Cortex of kidney (tissue), 1 donor: ENCODE measurements at places on chromosomes 4 and X.

GRCh38 chrX:11040405-11040804 lies 70.7 kb upstream of the HCCS start:
- DNase-seq, result no peak

GRCh38 chrX:104335756-104336155 lies 81.0 kb upstream of the ESX1 start:
- DNase-seq, result no peak

- DNase-seq, result no peak
These were observed 158.3 kb upstream of the SCML1 start for GRCh38 chrX:17579026-17579425.

- no peak for DNase-seq
These were observed 82.2 kb downstream of the PSAPL1 start for GRCh38 chr4:7352486-7352885.

DNA sequence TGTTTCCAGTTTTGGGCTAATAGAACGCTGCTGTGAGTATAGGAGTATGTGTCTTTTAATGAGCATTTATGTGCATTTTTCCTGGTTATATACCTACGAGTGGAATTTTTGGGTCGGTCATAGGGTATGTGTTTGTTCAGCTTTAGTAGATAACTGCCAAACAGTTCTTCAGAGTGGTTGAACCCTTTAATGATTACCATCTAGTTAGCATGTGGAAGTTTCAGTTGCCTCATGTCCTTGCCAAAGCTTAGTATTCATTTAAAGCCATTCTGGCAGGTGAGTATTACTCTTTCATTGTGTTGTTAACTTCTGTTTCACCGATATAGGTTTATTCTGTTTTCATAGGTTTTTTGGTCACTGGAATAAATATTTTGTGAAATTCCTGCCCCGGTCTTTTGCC lies 229.1 kb downstream of the ARHGAP10 start:
- DNase-seq, result no peak
